ENCODE measurements at places on chromosomes 13 and 19.

- DNase-seq = peak; percentile 84
These were observed 1.0 kb upstream of the RPS5 start for GRCh38 chr19:58385891-58386575.

- peak; percentile 69 for DNase-seq
These were observed at the start of gene ATP7B for GRCh38 chr13:52010890-52011631. ATP7B (minus strand) TSS chr13:52011450; CDS start chr13:52011337, 113 bp downstream.

DNA sequence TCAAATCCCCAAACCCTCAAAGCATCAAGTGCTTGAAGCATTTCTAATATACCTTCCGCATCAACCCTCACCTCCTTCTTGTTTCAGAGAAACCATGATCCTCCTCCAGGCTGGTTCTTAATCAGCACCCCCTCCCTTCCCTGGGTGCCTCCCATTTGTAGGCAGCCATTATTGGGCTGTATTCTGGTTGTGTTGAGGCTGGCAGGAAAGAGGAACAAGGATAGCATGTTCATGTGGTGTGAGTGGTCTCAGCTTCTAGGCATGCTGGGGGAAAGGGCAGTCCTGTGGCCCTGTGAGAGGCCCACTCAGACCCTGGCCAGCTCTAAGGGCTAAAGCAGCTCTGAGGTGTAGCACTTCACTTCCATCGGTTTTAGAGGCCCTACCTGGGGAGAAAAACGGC is 18.9 kb upstream of the TRIM13 start:
- DNase-seq = no peak

GRCh38 chr19:1037621-1038064 is 2.3 kb upstream of the ABCA7 start:
- DNase-seq = no peak

GRCh38 chr19:51272183-51272810 is 21.4 kb downstream of the SIGLECL1 start:
- no peak for DNase-seq

DNA sequence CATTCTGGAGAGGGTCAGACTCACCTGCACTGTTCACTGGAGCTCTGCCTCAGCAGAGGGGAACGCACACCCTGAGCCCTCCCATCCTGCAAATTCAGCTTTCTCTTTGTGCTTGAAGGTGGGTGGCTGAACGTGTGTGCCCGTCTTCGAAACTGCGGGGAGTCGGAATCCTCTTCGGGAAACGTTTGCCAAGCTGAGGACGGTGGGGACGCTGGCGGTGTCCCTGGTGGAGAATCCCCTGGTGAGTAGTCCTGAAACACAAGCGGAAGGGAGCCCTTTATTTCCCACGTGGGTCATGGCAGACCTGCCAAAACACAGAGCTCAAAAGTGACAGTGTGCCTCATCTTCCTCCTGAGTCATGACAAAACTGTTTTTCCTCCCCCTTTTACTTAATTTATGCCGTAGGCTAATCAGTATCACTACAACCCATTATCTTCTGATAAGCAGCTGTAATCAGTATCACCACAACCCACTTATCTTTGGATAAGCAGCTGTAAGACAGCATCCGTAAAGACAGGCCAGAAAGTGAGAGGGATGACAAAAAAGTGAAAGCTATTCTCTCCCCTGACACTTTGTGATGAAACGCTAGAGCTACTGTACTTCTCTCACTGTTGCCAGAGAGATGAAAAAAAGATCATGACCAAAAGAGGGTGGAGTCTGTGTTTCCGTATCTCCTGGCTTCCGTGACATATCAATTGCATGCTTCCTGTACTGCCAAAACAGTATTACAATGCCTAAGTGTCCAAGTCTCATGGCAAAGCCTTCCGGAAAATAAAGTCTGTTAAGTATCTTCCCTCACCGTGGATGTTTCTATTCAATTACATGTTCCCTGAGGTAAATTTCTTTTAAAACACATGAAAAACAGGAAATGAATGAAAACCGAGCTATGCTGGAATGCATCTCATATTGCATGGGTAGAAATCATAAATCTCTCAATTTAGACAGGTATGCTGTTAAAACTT is 155.5 kb downstream of the TBC1D4 start:
- DNase-seq = peak; percentile 85

DNA sequence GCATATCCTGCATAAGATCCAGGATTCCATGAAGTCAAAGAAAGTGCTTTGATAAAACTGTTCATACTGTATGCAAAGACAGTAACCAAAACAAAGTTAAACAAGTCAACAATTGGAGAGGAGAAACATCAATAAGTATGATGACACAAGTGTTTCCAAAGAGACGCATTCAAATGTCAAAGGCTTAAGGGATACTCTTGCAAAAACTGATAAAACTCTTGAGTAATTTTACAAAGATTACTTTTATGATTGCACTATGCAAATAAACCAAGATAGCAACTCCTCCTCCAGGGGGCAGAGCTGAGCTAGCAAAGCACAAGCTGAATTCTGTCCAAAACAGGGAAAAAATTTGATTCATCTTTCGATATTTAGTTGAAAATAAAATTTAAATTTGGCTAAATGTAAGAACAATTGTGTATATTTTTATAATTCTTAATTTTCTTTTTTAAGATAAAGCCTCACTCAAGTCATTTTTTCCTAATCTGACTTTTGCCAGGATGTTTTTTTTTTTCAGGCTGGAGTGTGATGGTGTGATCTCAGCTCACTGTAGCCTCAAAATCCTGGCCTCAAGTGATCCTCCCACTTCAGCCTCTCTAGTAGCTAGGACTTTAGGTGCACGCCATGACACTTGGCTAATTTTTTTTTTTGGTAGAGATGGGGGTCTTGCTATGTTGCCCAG is 84.0 kb downstream of the MZT1 start:
- peak; percentile 69 for DNase-seq

- DNase-seq = no peak
These were observed 826 bp downstream of the RASIP1 start for GRCh38 chr19:48739404-48740163.

GRCh38 chr19:49214701-49215100 is 57.1 kb downstream of the TRPM4 start:
- DNase-seq = no peak

DNA sequence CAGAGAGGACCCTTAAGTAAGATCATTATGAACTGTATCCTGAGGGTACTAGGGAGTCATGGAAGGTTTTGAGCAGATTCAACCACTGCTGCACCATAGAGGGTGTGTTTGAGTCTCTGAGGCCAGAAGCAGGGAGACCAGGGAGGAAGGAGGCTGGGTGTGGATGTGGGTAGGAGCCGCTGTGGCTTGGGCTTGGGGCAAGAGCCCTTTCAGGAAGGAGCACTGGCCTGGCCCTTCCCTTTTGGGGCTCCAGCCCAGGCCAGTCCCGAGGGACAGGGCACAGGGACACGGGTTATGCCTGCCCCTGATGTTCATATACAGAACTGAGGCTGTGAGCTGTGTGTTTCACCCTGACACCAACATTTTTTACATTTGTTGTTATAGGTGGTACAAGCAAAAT is 7.2 kb downstream of the CIC start:
- DNase-seq = no peak

DNA sequence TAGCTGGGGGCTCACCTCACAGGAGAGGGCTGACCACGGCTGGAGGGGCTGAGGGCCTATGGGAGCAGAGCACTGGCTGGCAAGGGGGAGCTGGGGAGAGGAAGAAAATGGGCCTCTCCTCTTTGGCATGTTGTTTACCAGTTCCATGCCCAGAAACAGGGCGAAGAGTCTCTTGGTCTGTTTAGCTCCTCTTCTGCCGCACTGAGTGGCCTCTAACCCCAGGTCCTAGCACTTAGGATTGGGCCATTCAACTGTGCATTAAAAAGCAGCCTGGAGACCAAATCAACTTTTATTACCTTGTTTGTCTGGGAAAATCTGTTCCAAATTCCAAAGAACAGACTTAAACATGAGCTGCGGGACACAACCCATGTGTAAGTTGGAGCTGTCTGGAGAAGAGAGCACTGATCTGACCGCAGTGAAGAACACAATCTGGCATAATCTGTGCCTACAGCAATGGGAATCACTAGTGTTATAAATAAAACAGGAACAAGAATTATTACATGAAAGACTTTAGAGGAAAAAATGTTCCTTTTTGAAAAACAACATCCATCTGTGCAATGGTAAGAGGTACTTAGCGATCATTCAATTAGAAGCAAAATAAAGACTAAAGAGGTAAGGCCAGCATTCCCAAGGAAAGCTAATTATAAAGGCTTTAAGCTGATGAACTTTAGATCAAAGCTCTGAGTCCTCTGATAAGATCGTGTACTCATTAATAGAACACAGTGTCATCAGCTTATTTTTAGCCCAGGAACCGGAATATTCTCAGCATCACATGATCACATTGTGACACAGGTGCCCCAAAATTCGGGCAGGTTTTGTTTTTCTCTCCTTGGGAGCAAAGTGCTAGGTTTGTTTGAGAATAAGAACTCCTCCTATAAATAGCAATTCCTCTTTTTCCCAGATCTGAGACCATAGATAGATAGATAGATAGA is 243.2 kb downstream of the COL4A1 start:
- no peak for DNase-seq

DNA sequence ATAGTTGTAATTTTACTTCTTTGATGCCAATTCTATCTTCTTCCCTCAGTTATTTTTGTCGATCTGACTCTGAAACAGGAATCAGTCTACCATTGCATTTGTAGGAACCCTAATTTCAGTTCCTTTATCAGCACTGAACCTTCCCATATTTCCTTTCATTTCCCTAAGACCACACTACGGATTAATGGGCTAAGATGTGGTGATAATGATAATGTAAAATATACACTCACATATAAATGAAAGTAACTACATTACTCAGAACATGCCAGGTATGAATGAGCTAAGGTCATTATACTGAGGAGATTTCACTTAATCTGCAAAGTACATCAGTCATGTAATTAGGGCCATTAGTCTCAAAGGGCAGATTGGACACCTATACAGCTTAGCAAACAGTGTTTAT is 60.2 kb upstream of the RFC3 start:
- DNase-seq = no peak

GRCh38 chr13:69571606-69572323 is 535.9 kb upstream of the ATXN8OS start:
- DNase-seq = no peak

GRCh38 chr19:28542394-28543243 is 670.3 kb downstream of the UQCRFS1 start:
- no peak for DNase-seq

DNA sequence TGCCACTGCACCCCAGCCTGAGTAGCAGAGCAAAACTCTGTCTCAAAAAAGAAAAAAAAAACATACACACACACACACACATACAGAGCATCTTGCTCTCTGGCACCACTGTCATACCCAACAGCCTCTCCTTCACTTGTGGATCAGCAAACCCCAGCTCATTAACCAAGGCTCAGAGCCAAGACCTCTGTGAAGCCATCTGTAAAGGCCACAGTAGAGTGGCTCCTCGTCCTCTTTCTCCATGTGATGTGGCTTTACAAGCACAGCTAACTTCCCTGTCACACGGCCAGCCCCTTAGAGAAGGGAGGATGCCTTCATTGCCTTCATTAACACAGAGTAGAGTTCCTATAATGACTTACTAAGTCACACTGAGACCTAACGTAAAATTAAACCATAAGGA is 62.7 kb upstream of the LSM14A start:
- DNase-seq = no peak

DNA sequence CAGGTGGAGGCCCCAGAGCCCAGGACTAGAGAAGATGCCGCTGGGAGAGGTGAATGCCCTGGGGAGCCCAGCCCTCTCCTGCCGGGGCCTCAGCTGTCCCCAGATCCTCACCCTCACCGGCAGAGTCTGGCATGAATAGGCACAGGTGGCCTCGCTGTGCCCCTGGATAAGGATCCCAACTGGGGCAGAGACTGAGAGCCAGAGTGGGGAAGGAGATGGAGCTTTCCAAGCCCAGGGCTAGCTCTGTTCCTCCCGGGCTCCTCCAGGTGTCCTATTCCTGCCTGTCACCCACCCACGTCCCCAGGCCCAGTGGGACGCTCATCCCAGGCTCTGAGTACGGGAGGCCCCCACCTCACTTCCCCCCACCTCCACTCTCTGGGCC is 16.5 kb downstream of the PRR36 start:
- DNase-seq = no peak

GRCh38 chr19:35860818-35861639 is 4.3 kb downstream of the KIRREL2 start:
- DNase-seq = no peak

- DNase-seq = no peak
These were observed 16.2 kb downstream of the CERS1 start for GRCh38 chr19:18879579-18880373.

GRCh38 chr19:35061583-35062373 is 20.3 kb downstream of the HPN start:
- DNase-seq = no peak

DNA sequence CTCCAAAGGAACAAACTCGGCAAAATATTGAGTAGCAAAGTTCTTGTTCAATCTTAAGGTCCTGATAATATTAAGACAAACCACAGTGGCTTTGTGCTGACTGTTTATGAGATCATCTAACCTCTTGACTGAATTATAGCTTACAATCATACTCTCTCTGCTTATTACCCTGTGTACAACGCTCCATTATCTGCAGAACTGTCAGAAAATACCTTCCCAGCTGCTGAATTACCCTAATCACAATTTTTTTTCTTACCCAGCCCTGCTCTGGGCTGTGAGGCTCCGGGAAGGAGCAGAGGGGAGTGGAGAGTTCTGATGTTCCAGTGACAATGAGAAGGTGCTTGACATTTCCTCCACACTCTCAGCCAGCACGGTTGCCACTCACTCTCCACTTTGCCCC is 64.8 kb downstream of the DCT start:
- no peak for DNase-seq

- DNase-seq = no peak
These were observed 1274.6 kb downstream of the SLITRK5 start for GRCh38 chr13:88945793-88946192.

DNA sequence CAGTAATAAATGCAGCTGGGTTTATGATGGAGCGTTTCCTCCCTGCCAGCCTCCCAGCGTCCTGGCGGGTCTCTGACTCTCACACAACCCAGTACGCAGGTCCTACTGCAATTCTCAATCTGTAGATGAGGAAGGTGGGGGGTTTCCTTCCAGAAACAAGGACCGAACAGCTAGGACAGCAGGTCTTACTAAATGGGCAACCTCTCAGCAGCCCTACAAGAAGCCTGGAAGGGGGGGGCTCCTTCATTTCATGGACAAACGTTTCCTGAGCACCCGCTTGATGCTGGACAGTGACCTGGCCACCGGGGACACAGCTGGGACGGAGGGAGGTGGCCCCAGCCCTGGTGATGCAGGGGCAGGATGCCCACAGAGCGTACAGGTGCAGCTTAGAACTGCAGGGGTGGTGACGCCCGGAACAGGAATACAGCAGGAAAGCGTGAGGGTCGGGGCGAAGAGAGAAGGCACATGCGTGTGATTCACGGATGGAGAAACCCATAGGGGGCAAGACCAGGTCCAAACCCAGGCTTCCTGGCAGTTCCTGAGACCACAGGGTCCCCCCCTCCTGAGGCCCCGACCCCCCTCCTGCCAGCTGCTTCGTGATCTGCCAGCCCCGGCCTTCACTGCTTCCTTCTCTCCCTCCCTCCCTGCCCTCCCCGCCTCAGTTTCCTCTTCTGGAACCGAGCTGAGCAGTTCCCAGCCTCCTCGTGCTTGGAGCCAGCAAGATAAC is 732 bp upstream of the C2CD4C start:
- DNase-seq = no peak

Data from activated CD8-positive, alpha-beta memory T cell treated with anti-CD3 and anti-CD28 coated beads for 24 hours (primary cell).